ENCODE measurements at places on chromosomes 2 and 18.

GRCh38 chr2:177204417-177204816, 8.2 kb upstream of the HNRNPA3 start:
- no peak for DNase-seq

GRCh38 chr2:26011990-26012856, 21.7 kb upstream of the RAB10 start:
- no peak for DNase-seq

DNA sequence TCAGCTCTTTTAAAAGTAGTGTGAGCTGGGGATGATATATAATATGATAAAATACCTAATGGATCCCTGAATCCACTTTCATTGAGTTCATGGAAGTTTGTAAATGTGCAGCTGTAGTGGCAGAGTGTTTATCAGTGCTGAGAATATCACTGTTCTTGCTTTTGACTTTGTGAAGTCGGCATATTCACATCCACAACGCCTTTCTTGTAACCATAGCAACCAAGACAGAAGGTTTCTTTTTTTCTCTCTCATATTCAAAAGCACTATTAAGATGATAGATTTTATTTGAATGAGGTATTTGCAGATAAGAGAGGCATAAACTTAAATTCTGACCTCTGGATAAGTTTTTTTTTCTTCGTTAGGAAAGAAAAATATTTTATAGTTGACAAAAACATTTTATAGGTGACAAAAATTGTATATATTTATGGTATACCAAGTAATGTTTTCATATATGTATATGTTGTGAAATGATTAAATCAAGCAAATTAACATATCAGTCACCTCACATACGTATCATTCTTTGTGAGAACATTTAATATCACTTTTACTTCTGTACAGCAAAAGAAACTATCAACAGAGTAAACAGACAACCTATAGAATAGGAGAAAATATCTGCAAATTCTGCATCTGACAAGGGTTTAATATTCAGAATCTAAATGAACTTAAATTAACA, 130.0 kb downstream of the PLCL1 start:
- no peak for DNase-seq

DNA sequence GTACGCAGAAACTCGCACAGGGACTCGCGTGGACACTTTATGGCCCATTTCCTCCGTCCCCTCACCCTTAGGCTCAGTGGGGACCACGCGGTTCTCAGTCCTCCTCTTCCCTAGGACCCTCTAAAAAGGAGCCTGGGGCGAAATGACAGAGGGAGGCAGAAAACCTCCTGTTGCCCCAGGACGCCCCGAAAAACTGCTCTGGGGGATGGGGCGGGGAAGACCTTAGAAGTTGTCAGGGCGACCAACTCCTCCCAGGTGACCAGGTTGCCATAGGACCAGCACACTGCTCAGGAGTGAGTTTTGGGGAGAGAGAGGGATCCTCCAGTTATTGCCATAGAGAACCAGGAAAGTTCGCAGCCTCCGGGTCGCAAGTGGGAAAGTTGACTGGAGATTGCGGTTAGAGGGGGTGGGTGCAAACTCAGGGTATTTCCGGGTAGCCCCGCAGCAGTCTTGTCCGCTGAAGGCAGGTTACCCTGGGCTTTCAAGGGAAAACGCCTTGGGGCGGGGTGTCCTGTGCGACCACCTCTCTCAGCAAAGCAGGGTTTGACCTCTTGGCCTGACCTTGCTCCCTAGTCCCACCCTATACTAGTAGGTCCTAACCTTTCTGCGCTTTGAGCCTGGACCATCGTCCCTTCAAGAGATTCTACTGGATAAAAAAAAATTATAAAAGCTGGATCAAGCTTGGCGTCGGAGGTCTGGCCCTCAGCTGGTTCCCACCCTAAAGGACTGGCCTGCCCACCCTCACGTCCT, 7.8 kb upstream of the PAX3 start:
- no peak for DNase-seq

DNA sequence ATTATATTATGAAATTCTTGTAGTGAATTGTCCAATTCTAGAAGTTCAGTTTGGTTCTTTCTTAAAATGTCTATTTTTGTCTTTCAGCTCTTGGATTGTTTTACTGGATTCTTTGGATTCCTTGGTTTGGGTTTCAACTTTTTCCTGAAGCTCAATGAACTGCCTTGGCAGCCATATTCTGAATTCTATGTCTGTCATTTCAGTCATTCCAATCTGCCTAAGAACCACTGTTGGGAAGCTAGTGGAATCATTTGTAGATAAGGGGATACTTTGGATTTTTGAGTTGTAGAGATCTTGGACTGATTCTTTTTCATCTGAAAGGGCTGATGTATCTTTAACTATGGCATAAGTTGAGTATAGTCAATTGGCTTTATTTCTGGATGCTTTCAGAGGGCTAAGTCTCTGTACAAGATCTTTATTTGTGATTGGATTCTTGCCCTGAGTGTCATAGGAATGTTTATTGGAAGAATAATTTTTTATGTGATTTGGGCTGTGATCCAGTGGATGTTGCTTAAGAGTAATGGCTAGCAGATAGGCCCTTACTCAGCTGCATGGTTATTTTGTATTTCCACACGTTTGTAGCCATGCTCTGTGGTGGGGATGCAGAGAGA, 42.3 kb downstream of the SERPINB7 start:
- DNase-seq = no peak

DNA sequence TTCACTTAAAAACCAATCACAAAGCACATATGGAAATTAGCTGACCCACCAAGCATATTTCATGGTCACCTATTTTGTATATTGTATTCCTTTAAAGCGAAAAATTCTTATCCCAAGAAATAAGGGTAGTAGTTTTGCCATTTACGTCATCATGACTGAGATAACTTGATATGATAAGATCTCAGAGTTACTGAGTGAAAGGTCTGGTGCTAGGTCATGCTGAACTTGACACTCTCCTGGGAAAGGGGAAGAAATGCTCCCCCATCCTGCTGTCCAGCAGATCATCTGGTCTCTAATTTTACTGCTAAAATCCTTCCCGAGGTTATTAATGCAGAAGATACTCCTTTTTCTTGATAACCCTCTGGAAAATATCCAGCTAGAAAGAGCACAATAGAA, 78.3 kb downstream of the BCL2 start:
- no peak for DNase-seq

DNA sequence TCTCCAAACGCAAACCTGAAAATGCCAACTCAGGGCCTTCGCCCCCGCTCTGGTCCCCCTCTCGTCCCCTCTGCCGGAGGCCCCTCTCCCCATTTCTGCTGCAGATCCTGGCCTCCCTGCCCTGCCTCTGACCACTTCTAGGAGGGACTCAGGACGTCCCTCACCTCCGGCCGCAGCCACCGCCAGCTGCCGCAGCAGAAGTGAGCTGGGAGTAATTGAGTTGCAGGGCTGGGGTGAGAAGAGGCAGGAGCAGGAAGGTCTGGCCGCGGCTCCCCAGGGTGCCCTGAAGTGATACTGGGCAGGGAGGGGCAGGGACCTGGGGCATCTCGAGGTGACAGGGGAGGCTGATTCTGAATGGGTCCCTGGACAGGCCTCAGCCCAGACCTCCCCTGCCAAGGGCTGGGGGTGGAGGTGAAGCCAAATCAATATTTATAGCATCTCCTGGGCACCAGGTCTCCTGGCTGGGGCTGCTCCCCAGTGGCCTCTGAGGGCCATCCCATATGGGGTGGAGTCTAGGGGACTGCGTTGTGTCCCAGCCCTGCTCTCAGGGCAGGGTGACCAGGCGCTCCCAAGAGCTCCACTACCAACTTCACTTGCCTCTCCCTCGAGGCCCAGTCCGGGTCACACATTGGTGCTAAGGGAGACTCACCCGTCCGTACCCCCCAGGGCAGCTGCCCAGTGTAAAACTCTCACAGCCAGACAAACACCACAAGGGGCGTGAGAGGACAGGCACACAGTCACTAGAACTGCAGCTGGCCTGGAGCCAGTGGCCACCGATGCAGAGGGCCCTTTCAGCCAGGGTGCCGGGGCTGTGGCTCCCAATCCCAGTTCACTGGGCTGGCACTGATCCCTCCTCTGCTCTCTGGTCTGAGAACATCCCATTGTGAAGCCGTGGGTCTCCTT, 33.0 kb downstream of the KCNIP3 start:
- no peak for DNase-seq

- DNase-seq = no peak
These were observed 57.6 kb downstream of the TRIB2 start for GRCh38 chr2:12774395-12774727.

DNA sequence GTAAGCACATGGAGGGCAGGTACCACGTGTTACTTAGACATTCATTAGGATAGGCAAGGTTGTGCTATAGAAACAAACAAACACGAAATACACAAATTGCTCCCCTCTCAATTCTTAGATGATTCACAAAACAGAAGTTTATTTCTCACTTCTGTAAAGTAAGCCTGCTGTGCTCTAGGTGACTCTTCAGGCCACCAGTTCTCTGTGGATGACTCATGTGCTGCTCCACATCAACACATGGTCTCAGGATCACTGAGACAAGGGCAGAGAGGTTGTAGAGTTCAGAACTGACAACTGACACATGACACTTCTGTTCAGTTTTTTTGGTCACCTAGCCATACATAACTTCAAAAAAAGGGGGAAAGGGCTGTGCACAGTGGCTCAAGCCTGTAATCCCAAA, 70.6 kb downstream of the DAW1 start:
- no peak for DNase-seq

DNA sequence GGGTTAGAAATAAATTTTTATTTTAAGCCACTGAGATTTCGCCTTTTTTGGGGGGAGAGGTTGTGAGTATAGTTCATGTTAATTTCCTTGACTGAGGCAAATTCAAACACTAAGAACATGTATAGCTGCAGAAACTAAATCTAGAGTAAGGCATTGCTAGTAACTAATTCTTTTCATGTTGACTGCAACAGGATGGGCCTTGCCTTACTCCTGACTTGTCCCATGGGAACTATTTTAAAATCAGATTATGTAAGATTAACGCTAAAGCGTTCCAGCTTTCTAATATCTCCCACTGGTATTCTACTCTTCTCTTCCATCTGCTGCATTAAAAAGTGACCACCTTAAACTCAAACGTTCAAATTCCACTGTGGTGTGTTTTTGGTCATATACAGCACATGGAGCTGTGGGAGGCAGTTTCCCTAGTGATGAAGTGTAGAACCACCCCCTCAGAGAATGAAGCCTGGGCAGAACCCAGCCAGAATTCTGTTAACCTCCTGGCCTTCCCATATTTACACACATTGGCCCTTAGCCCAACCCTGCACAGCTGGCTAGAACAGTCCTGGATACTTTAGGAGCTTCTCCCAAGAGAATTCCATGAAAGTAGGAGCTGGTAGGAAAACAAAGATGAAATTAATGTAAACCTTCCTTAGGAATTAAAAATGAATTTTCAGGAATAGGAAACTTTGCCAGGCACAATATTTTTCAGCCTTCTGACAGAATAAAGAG, 687.8 kb downstream of the SLC4A3 start:
- no peak for DNase-seq

DNA sequence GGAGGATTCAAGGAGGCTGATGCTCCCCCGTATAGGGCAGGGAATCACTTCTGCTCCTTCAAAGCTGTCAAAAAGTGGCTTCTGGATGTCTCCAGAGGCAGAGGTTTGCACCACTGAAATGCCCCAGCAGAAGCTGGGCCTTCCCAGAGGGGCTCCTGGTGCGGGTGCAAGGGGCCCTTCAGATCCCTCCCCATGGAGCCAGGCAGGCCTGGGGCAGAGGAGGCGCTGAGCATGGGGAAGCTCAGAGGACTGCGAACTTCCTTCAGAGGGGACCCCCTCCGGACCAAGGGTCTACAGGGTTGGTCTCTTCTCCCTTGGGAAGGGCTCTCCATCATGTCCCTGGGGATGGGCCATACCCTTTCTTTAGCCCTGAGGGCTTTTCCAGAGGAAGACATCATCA, 341.2 kb downstream of the DYSF start:
- DNase-seq = no peak

DNA sequence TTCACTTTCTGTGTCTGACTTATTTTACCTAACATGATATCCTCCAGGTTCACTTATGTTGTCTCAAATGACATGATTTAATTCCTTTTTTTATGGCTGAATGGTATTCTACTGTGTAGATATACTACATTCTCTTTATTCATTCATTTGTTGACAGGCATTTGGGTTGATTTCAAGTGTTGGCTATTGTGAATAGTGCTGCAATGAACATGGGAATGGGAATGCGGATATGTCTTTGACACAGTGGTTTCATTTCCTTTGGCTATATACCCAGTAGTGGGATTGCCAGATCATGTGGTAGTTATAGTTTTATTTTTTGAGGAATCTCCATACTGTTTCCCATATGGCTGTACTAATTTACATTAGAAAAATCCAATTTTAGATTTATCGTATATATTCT, 195.4 kb upstream of the KLHL14 start:
- DNase-seq = no peak

- no peak for DNase-seq
These were observed 32.1 kb downstream of the DSEL start for GRCh38 chr18:67484458-67484857.

- no peak for DNase-seq
These were observed 18.6 kb upstream of the PDE1A start for GRCh38 chr2:182445391-182445965.

- no peak for DNase-seq
These were observed 212.2 kb downstream of the TFCP2L1 start for GRCh38 chr2:121072784-121073183.

DNA sequence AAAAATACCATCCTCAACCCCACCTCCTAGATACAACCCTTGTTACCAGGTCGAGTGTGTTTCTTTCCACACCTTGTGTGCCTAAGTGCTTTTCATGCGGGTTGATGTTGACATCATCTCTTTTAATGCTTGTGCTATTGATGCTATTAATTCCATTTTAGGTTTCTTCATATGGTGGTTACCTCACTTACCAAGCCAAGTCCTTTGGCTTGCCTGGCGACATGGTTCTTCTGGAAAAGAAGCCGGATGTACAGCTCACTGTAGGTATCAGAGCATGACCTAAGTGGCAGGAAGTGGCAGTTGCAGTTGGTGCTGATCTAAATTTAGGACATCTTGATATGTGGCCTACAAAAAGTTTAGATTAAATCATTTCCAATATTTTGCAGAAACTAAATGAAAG, 149.9 kb upstream of the TTC39C start:
- DNase-seq = no peak

GRCh38 chr2:4140281-4140970, 437.1 kb downstream of the DCDC2C start:
- DNase-seq = no peak

Measured in stimulated activated CD8-positive, alpha-beta memory T cell treated with anti-CD3 and anti-CD28 coated beads, Interleukin-4, amount 100 ng/mL, for 24 hours (primary cell).